ENCODE measurements at places on chromosomes 6 and 20.

DNA sequence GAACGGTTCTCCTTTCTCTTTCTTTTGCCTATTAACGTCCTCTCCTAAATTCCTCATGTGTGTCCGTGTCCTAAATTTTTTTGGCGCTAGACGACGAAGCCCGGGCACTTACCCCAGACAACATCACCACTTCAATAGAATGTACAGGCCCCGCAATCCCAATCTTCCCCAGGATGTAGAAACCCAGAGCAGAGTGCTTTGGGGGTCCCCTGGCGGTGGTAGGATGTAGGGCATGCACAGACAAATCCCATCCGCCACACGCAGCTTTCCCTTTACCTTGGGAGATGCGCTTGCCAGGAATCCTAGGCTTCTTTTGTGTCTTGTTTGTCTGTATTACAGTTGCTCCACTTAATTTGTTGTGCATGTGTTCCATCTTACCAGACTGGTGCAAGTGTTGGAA lies 417.3 kb upstream of the ARID1B start:
- no peak for DNase-seq

- no peak for DNase-seq
Observed at GRCh38 chr20:62647521-62648317, 5.4 kb downstream of the SLCO4A1 start.

- no peak for DNase-seq
Observed at GRCh38 chr20:21101453-21101931, 4.7 kb downstream of the LINC00237 start.

DNA sequence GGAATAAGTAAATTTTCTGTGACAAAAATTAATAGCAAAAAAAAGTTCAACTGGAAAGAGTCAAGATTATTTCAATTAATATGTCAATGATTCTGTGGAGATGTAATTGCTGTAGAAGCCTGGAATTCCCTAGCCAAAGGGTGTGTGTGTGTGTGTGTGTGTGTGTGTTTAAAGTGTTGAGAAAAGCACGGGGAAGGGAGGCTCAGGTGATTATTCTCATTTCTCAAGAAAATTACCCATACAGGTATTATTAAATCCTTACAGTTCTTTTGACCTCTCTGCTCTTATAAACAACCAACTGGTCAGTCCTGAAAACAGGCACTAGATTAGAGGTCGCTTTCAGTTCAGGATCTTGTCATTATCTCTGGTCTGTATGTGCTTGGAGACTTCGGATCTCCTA lies 129.3 kb upstream of the SASH1 start:
- no peak for DNase-seq

DNA sequence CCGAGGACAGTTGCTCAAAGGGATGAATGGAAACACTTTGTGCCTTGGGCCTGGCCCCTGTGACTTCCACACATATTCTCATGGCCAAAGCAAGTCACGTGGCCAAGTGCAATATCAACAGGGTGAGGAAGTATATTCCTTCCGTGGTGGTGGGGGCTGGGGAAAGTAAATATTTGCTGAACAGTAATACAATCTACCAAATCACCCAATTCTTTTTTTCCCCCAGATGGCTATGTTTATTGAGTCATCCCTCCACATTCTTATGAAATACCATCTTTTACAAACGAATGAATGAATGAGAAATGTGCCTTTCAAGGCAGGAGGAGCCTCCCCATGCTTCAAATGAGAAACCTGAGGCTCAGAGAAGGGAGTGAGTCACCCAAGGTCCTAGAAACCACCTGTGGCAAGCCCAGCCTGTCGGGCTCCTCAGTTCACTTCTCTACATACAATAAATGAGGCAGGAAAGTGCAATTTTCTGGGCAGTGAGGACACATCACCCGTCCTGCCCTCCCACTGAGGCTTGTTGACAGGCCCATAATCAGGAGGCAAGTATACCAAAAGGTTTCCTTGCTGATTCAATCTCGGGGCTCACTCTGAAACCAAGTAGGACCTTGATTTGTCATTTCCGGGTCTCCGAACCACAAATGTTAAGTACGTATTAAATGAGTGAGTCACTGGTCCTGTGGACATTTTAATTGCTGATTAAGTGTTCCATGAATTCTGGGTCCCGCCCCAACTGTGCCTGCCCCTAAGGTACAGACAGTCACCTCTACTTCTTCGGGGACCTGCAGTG lies 25.3 kb upstream of the TOP1 start:
- DNase-seq, result no peak
